ENCODE measurements at places on chromosomes 6 and 20.
A peak's percentile ranks its signal among the peaks of the same experiment; 100 is the strongest.

GRCh38 chr20:24627926-24628325 lies 158.5 kb downstream of the SYNDIG1 start:
- DNase-seq, result no peak

DNA sequence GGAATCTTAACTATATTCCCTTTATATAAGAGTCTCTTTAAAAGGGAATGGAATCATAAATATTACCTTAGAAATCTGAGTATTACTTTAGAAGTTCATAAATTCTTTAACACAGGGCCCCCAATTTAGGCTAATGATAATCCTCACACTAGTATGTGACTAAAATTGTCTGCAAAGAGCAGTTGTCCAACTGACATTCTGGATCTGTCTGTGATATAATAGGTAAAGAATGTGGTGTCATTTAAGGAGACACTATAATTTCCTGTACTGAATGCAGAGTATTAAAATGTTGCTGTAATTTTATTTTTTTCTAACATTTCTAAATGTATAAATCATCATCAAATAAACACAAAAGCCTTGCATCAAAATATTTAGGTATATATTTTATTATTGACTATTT lies 128.5 kb upstream of the DST start:
- no peak for DNase-seq

DNA sequence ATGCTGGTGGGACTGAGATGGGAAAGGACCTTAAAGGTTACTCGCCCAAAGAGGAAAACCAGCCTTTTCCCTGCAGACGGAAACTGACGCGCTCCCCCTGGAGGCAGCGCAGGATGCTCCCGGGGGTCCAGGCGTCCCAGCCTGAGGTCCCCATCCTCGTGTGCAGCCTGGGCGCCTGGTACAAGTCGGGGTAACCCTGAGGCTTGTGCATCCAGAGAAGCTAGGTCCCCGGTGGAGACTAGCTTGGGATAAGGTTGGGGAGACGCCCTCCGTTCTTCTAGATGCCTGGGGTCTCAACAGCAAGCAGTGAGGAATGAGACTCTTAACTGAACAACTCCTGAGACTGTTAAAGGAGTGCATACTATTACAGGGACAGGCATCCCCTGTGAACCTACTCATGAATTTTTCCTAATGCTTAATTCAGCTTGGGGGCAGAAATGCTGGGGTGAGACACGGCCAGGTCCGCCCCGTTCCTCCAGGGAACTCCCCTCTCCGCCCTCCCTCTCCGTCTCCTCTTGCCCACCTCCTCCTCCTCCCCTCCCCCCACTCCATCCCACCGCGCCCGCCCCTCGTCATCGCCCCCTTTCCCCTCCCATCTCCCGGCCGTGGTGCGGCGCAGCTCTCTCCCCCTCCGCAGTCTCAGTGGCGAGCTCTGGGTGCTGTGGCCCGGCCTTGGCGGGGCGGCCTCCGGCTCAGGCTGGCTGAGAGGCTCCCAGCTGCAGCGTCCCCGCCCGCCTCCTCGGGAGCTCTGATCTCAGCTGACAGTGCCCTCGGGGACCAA lies at the start of gene PRSS35:
TSS of gene PRSS35 (plus strand) at position 634 of the 781 bp plus-strand sequence. CDS start 10,908 bp downstream, outside the sequence.
- peak; percentile 41 for DNase-seq

- DNase-seq, result no peak
Measured at GRCh38 chr6:30800871-30801270, 56.5 kb upstream of the IER3 start.

DNA sequence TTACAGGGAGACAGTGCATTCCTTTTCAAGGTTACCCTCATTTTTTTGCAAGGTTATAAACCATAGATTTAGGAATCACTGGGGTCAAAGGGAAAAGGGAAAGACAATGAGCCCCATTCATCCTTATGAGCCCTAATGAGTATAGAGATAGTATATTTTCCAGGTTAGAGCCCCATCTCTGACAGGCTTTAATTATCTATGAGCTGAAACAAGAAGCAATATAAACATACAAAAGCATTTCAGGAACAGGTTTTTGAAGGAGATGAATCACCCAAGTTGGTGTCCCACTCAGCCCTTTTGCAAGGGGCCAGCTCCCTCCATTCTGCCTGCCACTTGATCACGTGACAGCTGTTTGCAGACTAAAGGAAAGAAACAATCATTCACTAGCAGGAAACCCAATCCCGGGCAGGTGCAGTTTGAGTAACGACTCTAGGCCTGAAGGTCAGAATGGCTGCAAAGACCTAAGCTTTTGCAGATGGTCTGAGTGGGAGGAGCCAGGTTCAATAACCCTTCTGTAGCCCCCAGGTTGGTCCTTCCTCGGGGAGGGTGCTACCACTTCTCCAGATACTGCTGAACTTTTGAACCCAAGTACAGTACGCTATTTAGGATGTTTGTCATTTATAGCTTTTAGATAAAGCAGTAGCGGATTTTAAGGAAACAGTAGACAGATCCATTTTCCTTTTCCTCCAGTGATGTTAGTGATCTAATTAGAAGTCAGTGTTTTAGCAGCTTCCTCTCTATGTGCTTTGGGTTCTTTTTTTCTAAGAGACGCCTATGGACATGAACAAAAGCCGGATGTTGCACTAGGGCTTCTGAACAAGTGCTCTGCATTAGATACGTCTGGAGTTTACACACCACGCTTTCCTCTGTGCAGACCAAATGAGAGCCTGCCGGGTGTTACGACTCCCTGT lies 253.2 kb downstream of the SOX4 start:
- no peak for DNase-seq

DNA sequence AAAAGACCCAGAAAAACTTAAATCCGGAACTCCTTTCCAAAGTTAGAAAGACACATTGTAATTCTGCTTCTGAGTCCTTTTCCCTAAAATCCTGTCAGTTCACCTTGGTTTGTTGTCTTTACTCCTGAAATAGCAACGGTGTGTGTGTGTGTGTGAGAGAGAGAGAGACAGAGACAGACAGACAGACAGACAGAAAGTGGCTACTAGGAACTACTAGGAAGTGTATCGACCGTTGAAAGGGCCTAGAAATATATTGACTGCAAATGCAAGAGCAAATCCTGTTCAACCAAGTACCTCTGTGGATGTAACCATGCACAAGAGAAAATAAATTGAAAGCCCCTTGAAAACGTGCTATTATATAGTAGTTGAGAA lies 100.0 kb upstream of the MLIP start:
- no peak for DNase-seq

DNA sequence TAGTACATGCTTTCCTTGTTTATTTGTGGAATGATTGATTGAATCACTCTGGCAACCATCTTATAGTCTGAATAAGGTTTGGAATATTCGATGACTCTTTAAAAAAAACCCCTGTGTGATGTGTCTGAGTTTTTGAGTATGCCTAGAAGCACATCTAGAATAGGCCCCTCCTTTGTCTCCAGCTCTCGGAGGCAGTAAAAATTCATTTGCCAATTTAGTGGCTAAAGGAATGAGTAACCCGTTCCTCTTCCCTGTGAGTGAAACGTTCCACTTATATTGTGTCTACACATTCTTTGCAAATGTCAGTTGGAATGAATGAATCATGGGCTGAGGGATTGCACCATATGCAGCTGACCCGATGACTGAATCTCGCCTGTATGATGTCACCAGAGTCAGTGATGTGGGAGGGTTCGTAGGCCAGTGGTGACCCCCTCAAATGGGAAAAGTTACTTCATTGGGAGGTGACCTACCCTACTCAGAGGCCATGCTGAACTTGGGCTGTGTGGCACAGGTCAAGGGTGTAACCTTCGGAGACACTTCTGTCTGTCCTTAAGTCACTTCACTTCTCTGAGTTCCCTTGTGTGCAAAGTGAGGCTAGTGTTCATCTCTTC lies 21.6 kb downstream of the MOCS3 start:
- peak; percentile 99 for DNase-seq

GRCh38 chr20:52311209-52311794 lies 119.7 kb upstream of the ZFP64 start:
- no peak for DNase-seq

DNA sequence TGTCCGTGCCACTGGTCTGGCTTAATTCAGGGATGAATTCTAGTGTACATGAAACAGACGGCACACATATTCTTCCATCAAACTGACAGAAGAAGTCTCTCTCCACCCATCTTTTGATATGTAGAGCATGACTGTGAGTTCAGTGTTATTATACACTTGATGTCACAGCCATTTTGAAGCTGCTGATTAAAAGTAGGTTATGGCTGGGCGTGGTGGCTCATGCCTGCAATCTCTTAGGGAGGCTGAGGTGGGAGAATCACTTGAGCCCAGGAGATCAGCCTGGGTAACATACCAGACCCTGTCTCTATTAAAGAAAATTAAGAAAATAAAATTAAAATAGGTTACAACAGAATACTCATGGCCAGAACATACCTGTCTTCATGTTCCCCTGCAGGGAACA lies 20.7 kb downstream of the C6orf15 start:
- no peak for DNase-seq

GRCh38 chr20:3158968-3159431 lies 665 bp downstream of the FASTKD5 start:
- no peak for DNase-seq

DNA sequence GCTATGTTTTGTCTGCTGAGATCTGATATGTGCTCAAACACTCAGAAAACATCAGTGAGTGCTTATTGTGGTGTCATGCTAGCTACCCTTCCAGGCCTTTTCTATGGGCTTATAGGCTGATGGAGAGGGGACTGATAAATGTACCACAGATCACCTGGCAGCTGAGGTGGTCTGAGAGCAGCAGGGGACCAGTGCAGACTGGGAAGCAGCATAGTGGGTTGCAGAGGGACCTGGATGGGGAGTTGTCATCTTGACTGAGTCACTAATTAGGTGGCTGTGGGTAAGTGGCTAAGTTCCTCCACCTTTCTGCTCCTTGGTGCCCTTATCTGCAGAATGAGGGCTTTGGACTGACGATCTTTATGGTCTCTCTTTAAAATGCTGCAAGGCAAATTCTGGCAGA lies 2.8 kb downstream of the TMEM200A start:
- DNase-seq, result no peak

DNA sequence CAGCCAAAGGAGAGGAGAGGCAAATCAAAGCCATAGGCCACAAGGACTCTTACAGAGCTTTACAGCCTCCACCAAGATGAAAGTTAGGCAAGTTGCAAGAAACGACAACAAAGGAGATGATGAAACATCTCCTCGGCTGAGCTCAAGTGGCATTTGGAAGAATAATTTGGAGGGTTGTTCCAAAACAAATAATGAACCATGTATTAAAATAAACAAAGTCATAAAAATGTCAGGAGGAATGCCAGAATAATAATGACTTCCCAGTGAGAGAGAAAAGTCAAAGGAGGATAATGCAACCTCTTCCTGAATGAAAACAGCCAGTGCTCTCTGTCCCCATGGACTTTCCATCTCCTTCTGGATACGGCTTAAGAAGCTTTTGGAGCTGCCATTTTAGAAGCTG lies 371.4 kb upstream of the ID4 start:
- DNase-seq, result peak; percentile 68

GRCh38 chr20:18666803-18667415 lies 79.1 kb downstream of the DTD1 start:
- DNase-seq, result no peak

- DNase-seq, result no peak
Measured at GRCh38 chr20:48807586-48808381, 20.0 kb downstream of the PREX1 start.

GRCh38 chr6:161922631-161923119 lies 648.8 kb upstream of the AGPAT4 start:
- DNase-seq, result peak; percentile 61

DNA sequence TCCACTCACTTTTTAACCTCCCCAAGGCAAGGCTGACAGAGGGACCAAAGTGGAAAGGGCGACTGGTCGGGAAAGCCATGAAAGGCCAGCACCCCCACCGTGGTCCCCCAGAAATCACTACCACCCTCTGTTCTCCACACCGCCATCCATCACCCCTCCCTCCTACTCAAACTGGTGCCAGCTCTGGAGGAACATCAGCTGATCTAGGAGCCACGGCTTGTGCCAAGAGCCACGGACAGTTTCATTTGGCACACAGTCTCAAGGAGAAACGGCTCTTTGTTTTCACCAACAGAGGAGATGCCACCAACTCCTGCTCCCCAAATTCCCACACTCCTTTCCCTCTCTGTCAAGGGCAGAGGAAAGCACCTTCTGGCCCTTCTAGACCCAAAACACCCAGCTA lies 26.0 kb downstream of the TBC1D7 start:
- no peak for DNase-seq

DNA sequence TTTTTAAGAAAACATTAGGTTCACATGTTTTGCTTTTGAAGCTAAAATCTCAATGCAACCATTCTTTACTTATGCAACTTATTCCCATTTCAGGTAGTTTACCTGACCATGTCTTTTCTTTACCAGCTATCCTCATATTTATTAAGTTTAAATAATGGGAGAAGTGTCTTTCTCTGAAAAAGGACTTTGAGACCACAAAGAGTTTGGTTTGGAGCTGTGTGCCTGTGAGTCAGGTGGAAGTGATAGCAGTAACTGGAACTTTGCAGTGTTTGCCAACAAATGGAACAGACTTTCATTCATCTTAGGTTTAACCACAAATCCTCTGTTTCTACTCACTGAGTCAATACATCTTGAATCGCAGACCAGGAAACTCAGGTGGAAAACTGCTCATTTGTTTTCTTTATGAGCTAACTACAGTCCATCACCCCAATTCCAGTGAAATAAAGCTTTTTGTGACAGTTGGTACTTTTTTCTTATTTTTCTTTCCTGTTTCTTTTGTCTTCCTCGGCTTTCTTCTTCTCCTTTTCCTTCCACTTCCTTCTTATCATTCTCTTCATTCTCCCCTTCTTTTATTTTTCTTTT lies 148.3 kb upstream of the RIN2 start:
- DNase-seq, result no peak

GRCh38 chr20:5928836-5929715 lies 21.3 kb downstream of the TRMT6 start:
- no peak for DNase-seq

DNA sequence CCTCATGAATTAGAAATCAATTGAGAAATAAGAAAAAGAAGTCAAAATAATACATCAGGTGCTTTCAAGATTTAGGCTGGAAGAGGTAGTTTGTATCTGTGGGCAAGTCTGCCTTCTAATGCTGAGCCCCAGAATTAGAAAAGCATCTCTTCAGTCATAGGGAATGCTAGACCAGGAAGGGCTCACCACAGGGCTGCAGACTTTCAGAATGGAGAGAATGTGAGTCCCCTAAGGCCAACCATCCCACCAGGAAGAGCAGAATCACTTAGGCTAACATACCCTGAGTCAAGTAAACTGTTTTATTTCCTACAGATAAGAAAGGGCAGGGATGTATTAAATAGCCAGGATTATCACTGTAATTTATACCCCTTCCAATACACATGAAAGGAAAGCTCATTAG lies 510.2 kb downstream of the RNF144B start:
- no peak for DNase-seq
